ENCODE measurements at places on chromosomes 7 and 10.

- no peak for DNase-seq
These were observed 2.9 kb downstream of the PPP1R3C start for GRCh38 chr10:91629715-91630549.

- DNase-seq = no peak
These were observed 333.3 kb upstream of the SEMA3D start for GRCh38 chr7:85520175-85520574.

GRCh38 chr10:13003004-13003403 is 1.5 kb upstream of the CCDC3 start:
- no peak for DNase-seq

DNA sequence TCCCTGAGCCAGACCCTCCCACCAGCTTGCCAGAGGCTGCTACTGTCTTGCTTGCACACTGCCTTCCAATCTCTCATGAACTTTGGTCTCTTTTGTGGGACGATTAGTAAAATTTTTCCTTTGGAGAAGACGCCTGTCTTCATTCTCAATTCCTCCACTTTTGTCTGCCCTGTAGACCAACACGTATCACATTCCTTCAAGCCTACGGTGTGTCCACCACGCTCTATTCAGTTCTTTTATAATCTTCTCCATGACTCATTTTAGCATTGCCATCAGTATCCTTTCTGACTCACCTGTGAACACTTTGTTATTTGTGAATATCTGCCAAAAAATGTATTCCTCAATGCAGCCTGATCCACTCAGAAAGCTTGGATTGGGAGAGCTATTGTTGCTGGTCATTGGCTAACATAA is 1.4 kb downstream of the GIMAP5 start:
- no peak for DNase-seq

GRCh38 chr7:132656846-132657776 is 80.8 kb upstream of the PLXNA4 start:
- peak; percentile 23 for DNase-seq

GRCh38 chr7:71470326-71470725 is 338.4 kb downstream of the GALNT17 start:
- no peak for DNase-seq
